ENCODE measurements at places on chromosomes 5 and 9.

- no peak for DNase-seq
Measured at GRCh38 chr9:81595887-81596543, 93.3 kb downstream of the TLE1 start.

DNA sequence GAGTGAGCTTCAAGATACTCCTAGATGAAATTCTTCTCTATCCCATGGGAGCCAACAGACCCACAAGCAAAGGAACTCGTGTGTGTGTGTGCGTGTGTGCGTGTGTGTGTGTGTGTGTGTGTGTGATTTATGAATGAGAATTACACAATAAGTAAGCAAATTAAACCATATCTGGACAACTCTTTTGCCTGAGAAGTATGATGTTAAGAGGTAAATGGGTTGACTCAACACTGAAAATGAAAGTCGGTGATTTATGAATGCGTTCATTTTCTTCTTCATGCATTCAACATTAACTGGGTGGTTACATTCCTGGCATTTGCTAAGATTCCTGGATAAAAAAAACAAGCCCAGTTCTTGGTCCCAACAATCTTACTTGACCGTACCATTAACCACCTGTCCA is 171.3 kb upstream of the ZNF462 start:
- no peak for DNase-seq

GRCh38 chr9:93304574-93305496 is 120.9 kb downstream of the WNK2 start:
- DNase-seq, result no peak

- no peak for DNase-seq
Measured at GRCh38 chr5:97836816-97837215, 653.8 kb upstream of the RIOK2 start.

- DNase-seq, result no peak
Measured at GRCh38 chr5:54234304-54234933, 76.0 kb downstream of the ARL15 start.

- DNase-seq, result no peak
Measured at GRCh38 chr9:130998597-130999244, 10.3 kb upstream of the LAMC3 start.

DNA sequence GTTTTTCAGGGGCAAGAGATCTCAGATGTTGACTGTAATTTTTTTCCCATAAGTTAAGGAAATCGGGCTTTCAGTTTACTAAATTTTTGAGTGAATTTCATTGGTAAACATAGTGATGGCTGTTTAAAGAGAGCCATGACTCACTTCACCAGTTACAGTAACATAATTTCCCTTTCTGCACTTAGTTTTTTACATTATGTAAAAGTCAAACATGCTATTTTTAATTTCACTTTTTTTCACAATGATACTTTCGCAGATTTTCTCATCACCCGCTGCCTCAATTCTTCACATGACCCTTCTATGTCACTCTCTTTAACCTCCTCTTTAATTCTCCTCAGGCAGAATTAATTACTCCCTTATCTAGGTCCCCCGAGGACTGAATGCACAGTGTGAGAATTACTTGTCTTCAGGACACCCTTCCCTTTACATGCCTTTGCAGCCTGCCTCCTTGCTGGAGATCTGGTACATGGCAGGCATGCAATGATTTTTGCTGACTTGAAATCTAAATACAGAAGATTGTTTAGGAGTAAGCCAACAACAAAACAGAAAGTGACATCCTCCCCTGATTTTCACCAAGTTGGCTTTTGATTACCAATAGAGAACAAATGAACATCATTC is 217.5 kb upstream of the S1PR3 start:
- DNase-seq, result no peak

GRCh38 chr9:34114436-34114835 is 12.1 kb downstream of the DCAF12 start:
- no peak for DNase-seq
